Ovary (tissue), 10 donors: ENCODE measurements at places on chromosomes 1 and 21. TPM values are rescaled to one million over a fixed set of nuclear protein-coding genes. Genes with fewer than 3 reads are reported as not detected.

EDARADD gene
- 1.00 TPM for total RNA-seq

TNNI3K gene
- 2.0 TPM for total RNA-seq

DNA sequence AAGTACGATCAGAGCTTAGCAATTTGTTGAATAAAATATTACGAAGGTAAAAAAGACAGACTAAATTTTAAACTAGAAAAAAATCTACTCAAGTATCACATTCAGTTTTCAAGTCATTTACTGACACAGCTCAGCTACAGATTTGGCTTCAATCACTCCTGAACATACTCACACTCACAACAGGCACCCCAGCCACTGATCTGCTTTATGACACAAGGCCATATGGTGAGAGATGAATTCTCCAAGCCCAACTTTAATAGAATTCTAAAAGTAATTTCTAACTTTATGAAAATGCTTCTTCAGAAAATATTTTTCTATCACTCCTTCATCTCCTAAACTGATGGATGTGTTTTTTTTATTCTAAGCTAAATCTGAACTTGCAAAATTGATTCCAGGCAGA lies 337.1 kb downstream of the HHIPL2 start:
- H3K27ac ChIP-seq: no peak overlapping the region
- no peaks in the 10 kb centered on the region for H3K27me3 ChIP-seq
- H3K4me1 ChIP-seq: no peaks in the 10 kb centered on the region
- DNase-seq: no peak
- H3K4me3 ChIP-seq: no peak overlapping the region
- H3K36me3 ChIP-seq: no peaks in the 10 kb centered on the region

FCRL5 gene
- total RNA-seq: 0.17 TPM

DNA sequence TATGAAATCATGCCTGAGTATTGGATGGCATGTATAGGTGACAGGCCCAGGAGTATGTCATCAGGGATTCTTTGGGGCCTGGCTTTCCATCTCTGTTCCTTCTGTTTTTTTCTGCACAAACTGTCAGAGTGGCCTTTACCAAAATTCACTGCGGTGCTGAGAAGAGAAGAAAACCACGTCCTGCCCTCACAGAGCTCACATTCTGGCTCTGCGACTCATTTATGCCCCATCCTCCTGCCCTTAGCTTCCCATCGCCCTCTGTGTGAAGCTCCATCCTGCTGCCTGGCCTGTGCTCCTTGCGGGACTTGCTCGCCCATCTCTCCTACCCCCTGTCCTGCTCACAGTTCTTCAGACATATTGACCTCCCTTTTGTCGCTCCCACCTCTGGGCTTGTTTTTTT lies 73.4 kb downstream of the HUNK start:
- no peaks in the 10 kb centered on the region for H3K27me3 ChIP-seq
- no peak overlapping the region for H3K4me3 ChIP-seq
- H3K27ac ChIP-seq: no peak overlapping the region
- DNase-seq: no peak

DNA sequence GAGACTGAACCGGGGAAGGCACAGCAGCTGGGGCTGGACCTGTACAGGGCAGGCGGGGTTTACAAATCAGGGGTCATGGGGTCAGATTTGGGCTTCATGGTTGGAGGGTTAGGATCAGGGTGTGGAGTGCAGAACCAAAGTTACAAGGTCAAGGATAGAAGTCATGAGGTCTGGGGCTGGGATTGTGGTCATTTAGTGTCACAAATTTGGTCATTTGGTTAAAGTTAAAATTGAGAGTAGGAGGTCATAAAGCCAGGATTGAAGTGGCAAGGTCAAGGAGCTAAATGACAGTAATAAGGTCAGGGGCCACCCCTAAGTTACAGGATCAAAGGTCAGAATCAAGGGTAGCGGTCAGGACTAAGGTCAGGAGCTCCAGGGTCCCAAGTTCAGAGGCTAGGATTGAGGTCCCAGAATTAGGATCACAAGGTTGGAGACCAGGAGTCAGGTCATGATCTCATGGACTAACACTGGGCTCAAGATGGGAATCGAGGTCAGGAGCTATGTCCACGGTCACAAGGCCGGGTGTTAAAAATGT lies 20.4 kb downstream of the SERINC2 start:
- H3K4me1 ChIP-seq: no peaks in the 10 kb centered on the region
- no peaks in the 10 kb centered on the region for H3K36me3 ChIP-seq
- H3K27ac ChIP-seq: no peak overlapping the region
- H3K27me3 ChIP-seq: no peaks in the 10 kb centered on the region
- H3K4me3 ChIP-seq: no peak overlapping the region

POFUT2 gene
- total RNA-seq: 38.5 TPM
